ENCODE measurements at places on chromosomes 3 and 15.

- DNase-seq = no peak
Observed at GRCh38 chr3:133448478-133449122, 48.7 kb downstream of the BFSP2 start.

DNA sequence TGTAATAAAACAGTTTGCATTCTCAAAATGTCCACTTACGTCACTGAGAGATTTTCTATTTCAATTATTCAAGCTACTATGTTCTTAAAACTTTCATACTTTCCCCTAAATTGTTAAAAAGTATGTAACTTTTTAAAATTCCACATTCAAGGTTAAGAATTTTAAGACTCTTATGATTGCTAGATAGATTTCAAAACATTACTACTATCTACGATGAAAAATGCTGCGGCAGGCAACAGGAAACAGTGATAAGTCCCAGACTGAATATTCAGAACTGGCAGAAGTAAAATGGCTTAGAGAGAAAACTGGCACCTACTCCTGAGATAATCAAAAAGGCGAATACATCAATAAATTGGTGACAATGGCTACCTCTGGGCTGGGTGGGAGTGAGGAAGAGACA is 16.2 kb downstream of the ATP13A3 start:
- DNase-seq = no peak

DNA sequence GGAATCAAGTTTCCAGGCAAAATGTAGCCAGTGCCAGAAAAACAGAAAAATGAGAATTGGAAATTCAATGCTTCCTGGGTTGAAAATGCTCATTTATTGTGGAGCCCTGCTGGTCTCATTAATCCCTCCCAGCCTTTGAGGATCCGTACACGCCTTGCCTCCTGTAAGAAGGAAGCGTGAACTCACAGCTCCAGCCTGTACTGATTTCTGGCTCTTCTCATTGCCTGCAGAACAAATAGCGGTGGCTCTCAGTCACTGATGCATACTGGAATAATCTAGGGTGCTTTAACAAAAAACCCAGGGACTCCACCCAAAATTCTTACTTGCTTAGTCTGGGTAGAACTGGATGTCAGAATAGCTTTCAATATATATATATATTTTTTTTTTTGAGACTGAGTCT is 29.3 kb upstream of the SLC24A5 start:
- DNase-seq = no peak

DNA sequence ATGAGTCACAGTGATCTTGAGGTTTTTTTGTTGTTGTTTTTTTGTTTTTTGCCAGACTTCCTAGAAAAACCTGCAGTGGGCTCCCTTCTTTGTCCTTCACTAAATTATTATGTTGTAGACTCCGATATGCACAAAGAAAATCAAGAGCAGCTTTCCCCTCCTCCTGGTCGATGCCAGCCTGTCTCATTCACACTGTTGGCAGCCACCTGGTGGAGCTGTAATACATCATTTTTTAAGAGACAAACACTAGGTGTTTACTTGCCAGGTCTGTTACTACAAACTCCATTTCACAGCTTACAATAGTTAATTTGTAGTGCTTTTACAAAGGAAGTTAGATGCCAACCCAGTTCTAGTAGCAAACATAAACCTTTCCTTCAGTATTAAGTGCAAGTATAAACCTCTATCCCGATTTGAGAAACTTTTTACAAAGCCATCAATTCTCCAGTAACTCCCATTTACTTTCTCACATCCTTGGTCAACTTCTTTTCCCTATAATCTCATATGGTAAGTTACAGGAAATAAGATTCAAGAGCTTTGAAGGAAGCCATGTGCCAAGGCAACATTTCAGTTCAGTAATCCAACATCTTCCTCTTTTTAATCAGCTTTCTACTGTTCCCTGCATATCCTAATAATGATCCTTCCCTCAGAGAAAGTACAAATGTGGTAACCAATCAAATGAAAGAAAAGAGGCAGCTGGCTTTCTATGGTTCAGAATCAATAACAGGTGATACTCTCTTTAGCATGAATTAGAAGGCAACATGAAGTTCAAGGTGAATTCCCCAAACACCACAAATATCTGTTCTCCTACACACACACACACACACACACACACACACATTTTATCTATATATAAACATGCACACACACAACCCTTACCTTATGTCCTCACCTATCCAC is 14.0 kb downstream of the AAGAB start:
- no peak for DNase-seq

GRCh38 chr15:62966294-62967078 is 76.1 kb upstream of the TPM1 start:
- DNase-seq = no peak

DNA sequence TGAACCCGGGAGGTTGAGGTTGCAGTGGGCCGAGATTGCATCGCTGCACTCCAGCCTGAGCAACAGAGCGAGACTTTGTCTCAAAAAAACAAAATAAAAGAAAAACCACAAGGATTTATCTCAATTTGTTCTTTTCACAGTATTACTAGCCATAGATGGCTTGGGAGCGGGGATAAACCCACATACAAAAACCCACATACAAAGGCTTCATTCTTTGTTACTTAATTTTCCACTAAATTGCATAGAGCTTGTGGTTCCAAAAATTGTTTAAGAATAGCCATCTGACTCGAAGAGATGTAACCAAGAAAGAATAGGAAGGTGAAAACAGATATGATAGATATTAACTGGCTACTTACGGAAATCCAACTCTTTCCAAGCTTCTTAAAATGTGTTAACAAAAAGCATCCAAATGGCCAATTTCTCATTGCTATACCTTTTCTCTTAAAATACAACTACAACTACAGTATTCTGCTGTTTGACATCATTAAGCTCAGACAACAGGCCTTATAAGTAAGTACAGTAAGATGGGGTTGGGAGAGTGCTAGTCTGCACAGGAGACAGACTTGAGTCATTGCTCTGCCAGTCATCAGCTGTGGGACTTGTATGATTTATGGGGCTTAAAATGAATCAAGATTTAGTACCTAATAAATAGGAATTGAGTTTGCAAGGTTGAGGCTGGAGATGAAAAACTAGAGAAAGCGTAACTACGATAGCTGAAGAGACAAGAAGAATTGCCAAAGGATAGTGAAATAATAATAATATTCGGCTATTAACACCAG is 96.6 kb upstream of the PLXND1 start:
- no peak for DNase-seq

GRCh38 chr3:188242436-188243123 is 88.6 kb downstream of the LPP start:
- no peak for DNase-seq

DNA sequence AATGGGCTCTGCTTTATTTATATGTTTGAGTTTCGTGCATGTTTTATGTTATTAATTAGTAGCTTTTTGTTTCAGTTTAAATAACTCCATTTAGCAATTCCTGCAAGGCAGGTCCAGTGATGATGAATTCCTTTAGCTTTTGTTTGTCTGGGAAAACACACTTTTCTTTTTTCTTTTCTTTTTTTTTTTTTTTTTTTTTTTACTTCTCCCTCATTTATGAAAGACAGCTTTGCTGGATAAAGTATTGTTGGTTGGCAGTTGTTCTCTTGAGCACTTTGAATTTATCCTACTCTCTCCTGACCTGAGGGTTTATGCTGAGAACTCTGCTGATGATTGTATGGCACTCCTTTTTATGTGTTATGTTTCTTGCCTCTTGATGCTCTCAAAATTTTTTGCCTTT is 35.7 kb downstream of the TMEM39A start:
- no peak for DNase-seq

DNA sequence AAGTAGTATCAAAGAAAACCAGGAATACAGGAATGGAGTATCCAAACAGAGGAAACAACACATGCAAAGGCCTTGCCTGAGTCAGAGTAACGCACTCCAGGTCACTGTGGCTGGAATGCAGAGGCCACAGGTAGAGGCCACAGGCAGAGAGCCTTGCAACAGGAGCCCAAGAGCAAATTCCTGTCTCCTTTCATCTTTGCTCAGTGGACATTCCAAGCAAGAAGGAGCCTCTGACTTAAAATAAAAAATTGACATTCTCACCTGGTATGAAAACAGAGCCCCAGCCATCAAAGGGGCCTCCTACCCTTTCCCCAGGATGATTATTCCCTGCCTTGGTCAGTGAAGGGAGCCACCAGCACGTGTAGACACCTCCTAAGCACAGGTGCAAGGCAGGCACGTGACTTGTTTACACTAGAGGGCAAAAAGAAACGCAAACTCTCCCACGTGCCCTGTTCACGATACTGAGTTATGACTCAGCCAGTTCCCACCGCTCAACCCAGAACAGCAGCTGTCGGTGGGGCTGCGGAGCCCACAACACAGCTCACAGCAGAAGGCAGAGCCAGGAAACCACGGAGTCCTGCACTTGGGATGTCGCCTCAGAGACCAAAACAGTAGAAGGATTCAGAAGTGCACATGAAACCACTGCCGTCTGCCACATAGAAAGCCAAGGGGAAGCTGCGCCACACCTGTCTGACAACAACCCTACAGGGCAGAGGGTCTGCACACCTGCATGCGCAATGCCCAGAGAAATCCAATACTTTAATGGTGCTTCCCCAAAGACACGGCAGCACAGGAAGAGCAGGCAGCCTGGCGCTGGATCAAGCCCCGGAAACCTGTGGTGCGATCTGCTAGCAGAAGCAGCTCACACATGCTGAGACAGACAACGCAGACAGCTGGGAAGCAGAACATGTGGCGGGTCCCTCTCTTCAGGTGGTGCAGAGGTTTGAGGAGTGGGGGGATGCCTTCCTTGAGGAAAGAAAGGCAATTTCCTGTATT is 52.1 kb downstream of the ITGB5 start:
- peak; percentile 23 for DNase-seq

GRCh38 chr15:77613814-77614213 is 18.9 kb downstream of the LINGO1 start:
- no peak for DNase-seq

GRCh38 chr3:179591313-179591712 is 13.1 kb downstream of the MRPL47 start:
- DNase-seq = no peak

Data from nephron progenitor cell (in vitro differentiated cells).